ENCODE measurements at places on chromosomes 11 and 22.

- DNase-seq, result no peak
Measured at GRCh38 chr11:69218271-69218682, 62.5 kb downstream of the SMIM38 start.

- DNase-seq, result no peak
Measured at GRCh38 chr11:120532082-120532831, 20.7 kb downstream of the GRIK4 start.

- DNase-seq, result no peak
Measured at GRCh38 chr22:45657701-45658100, 13.9 kb upstream of the ATXN10 start.

- no peak for DNase-seq
Measured at GRCh38 chr22:29346659-29347058, 31.2 kb upstream of the RASL10A start.

- no peak for DNase-seq
Measured at GRCh38 chr11:36280531-36280930, 8.7 kb downstream of the COMMD9 start.

GRCh38 chr11:92397221-92397755, 172.7 kb downstream of the FAT3 start:
- DNase-seq, result no peak

DNA sequence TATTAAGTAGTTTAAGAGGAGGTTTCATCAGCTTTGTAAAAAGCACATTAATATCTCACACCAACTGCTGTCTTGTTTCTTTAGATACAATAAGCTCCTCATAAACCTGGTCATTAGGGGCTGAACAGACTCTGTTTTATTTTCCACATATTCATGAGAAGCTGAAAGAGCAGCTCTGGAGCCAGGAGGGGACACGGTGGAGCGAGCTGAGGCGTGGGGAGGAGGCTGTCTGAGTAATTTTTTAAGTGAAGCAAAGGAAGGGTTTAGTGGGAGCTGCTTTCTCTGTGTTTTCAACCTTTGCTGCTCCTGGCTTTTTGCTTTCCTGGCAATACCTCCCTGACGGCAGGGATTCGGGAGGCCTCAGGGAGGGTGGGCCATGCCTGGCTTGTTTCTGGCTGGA, 67.0 kb upstream of the EIF3D start:
- DNase-seq, result no peak

DNA sequence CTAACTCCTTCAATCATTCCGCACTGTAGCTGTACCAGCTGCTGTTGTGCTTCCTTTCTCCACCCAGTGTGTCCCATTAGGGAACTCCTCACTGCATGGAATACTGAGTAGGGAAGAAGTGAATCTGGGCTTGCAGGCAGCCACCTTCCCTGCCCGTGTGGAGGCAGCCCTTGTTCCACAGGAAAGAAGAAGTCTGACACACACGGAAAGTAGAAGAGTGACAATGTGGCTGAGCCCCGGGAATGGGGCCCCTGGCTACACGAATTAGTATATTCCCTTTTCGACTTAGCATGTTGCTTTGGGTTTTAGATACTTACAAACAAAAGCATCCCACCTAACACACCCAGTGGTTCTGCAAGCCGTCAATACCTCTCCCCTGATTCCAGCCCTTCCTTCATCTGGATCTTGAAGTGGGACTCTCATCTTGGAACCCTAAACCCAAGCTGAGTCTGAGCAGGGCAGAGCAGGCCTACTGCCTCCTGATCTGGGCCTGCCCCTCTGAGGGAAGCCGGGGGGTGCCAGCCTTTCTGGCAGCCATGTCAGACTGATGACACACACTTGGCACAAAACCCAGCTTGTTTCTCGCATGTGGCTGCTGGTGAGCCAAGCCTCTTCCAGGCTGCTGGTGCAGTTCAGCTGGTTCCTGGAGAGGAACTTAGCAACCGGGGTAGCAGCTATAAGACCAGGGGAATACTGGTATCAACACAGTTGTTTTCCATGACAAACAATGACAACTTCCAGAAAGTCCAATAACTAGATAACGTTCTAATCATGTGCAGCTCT, 71.6 kb downstream of the C11orf58 start:
- DNase-seq, result no peak

- DNase-seq, result no peak
Measured at GRCh38 chr11:19769820-19770219, 57.2 kb downstream of the NAV2 start.

GRCh38 chr11:128580612-128581011, 6.7 kb downstream of the ETS1 start:
- DNase-seq, result no peak

DNA sequence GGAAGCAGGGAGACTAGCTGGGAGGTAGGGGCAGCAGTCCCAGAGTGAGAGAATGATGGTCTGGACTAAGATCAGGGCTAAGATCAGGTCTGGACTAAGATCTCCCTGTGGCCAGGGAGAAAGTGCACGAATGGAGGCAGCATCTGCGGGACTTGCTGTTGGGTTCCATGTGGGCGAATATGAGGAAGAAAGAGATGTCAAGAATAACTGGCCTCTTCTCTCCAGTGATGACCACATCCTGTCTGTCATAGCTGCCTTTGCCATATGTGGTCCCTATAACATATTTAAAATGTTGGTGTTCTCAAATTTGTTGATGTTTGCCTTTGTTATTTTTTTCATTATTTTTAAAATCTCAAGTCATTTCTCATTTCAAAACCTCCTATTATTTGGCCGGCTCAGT, 27.4 kb upstream of the CXCR5 start:
- no peak for DNase-seq

GRCh38 chr22:30718491-30718890, 23.8 kb downstream of the OSBP2 start:
- DNase-seq, result no peak

DNA sequence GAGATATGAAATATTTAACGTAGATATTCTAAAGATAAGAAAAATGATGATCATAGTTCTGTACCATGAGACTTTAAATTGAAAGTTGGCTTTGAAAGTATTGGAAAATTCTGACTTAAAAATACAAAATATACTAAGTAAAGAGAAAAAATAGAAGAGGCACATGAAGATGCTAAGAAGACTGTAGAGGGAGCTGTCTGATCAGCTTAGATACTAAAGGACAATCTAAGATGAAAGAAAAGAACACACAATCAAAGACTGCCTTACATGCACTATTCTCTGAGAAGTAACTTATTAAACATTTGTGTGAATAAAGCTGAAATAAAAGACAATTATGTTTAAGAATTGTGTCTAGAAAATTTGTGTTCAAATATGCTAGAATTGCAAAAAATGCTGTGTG, 55.1 kb downstream of the RBMXL2 start:
- no peak for DNase-seq

GRCh38 chr11:124602193-124602592, 9.0 kb upstream of the PANX3 start:
- no peak for DNase-seq

GRCh38 chr11:60840470-60841430, 1.2 kb upstream of the CCDC86 start:
- no peak for DNase-seq

- no peak for DNase-seq
Measured at GRCh38 chr22:39682994-39683393, 112.4 kb downstream of the CACNA1I start.

- no peak for DNase-seq
Measured at GRCh38 chr11:11946180-11946579, 62.2 kb downstream of the DKK3 start.

- DNase-seq, result no peak
Measured at GRCh38 chr11:31844351-31844750, 33.2 kb upstream of the PAX6 start.

GRCh38 chr11:66457826-66458225, 8.9 kb upstream of the PELI3 start:
- DNase-seq, result no peak

DNA sequence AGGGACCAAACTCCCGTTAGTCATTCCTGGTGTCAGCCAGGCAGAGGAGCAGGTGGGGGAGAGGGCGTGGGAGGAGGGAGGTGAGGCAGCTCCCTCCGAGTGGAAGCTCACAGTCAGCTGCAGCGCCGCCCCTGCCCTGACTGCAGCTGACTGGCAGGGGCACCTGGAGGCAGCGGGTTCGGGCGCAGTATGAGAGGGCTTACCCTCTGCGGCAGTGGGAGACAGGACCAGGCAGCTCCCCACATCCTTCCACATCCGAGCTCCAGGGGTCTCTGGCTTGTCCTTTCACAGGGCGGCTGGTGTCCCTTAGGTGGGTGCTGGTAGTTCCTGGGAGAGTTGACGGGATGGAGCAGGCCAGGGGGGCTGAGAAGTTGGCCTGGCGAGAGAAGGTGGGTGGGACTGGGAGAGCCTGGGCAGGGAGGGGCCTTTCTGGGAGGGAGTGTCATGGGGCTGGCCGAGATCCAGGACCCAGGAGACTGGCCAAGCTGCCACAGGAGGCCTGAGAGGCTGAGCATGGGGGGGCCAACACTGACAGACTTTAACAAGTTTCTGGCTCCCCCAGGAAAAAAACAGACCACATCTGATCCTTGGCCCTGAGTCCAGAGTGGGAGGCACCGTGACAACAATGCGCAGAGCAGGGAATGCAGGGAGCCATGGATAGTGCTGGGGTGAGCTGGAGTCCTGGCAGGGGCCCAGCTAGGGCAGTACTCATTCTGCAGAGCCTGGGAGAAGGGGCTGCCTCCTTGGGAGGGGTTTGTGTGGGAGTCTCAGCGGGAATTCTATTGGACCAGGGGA, 4.9 kb downstream of the ADORA2A start:
- no peak for DNase-seq

DNA sequence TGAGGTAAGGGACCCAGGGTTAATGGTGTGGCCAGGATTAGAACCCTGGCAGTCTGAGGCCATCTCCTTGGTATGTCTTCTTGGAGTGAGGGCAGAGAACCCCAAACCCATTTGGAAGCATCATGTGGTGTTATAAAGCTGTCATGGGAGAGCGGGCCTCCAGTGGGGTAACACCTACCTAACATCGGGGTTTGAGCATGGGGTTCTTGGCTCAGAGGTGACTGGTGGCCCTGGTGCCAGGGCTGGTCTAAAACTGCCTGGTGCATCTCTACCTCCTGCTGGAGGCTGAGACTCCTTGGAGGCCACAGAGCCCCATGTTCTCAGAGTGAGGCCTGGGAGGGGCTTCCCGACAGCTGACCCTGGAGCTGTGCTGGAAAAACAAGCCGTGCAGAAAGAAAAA, 4.5 kb downstream of the PRDM11 start:
- no peak for DNase-seq

DNA sequence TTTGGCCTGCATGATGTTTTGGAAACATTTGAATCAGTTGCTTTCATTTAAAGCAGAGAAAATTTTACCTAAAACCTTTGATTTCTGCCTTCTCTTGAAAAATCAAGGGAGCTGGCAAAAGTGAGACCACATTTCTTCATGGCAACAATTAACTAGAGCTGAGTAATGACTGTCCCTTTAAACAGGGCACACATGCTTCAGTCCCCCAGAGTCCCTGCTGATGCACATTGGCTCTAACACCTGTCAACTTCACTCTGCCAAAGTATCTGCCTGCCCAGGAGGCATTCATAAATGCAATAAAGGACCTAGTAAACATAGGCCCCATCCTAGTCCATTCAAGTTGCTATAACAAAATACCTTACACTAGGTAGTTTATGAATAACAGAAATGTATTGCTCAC, 87.1 kb upstream of the LDLRAD3 start:
- no peak for DNase-seq

- no peak for DNase-seq
Measured at GRCh38 chr22:46828323-46828900, 66.0 kb downstream of the TBC1D22A start.

GRCh38 chr22:25048659-25049647, 96.4 kb downstream of the KIAA1671 start:
- peak; percentile 61 for DNase-seq

DNA sequence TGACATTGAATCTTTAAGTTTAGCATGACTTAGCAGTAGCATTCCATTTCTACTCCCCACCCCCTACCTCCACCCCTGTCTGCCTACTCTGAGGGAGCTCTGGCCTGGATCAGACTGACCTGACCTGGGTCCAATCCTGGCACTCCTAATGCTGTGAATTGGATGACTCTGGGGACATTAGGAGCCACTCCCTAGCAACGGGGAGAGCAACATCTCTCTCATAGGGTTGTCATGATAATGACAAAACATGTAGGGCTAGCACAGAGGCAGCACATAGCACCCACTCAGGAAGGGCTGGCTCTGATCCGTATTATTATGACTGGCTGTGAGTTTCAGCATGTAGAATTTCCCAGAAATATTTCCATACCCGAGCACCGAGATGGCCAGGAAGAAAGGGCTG, 40.5 kb downstream of the CABIN1 start:
- no peak for DNase-seq

- no peak for DNase-seq
Measured at GRCh38 chr11:117417342-117417741, 89.7 kb downstream of the CEP164 start.

DNA sequence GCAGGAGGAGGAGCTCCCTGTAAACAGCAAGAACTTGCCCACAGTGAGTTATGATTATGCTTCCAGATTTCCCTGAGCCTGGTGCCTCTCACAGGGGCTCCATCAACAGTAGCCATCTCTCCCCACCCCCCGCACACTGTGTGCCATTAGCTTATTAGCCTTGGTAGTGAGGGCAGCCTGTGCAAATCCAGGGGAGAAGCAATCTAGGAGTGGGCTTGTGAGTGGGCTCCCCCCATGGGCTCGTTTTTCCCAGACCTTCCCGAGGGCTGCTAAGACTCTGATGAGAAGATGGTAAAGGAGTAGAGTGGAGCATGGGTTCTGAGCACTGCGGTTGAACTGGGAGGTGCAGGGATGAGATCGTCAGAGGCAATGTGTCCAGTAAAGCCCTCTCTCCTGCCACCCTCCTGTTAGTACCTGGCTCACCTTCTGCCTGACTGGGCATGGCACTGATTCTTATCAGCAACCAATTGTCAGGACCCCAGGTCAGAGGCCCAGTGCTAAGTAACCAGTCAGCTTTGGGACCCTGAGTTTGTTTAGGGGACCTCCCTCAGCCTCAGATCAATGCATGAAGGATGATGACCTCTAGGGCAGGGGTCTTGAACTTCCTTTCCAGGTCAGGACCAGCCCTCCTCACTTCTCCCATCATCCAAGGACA, 38.4 kb upstream of the TP53I11 start:
- DNase-seq, result no peak

GRCh38 chr11:9947231-9947864, 283.5 kb downstream of the SWAP70 start:
- no peak for DNase-seq

DNA sequence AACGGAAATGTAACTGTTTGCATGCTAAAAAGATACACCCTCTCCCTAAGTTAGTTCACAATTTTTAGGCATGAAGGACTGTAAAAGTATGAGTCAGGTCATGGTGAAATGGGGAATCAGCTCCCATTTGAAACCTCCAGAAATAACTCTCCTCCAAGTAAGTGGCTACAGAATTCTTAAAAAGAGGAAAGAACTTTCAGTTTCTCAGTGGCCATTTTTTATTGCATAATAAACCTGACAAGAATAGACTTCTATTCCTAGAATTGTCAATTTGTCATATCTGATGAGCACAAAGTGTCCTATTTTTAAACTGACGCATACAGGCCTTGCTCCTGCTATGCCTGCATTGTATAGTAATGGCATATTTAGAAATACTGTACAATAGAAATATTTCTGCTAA, 612.2 kb downstream of the CNTN5 start:
- no peak for DNase-seq

- no peak for DNase-seq
Measured at GRCh38 chr11:110587972-110588371, 124.3 kb downstream of the ARHGAP20 start.

Measured in CD4-positive, alpha-beta T cell treated with Interleukin-1 beta for 1 hour (primary cell).